ENCODE measurements at places on chromosomes 11 and 22.

DNA sequence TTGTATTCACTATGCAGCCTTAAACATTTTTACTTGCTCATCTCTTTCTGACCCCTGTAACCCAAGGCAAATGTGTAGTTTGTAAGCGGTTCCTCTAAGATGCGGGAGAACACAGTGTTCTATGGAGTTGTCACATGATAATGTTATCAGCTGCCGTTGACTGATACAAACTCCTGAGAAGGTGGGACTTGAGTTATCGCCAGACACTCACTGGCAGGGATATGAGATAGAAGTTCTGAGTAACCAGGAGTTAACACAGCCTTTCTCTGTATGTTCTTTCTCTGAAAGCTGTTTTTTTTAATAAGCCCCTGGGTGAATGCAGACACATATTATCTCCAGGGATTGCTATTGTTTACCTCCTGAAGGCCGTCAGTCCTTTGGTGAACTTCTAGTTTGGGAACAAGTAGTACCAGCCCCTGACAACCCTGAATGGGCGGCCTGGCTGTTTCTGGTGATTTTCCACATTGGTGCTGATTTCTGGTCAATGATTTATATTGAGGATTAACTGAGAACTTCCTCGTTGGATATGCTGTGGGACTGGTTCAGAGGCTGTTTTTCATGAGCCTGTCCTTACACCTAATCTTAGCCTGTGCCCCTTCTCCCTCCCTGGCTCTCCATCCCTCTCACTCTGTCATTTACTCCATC lies 155.3 kb upstream of the RASSF10 start:
- no peak for DNase-seq

- no peak for DNase-seq
Measured at GRCh38 chr11:133925756-133926155, 31.0 kb downstream of the IGSF9B start.

DNA sequence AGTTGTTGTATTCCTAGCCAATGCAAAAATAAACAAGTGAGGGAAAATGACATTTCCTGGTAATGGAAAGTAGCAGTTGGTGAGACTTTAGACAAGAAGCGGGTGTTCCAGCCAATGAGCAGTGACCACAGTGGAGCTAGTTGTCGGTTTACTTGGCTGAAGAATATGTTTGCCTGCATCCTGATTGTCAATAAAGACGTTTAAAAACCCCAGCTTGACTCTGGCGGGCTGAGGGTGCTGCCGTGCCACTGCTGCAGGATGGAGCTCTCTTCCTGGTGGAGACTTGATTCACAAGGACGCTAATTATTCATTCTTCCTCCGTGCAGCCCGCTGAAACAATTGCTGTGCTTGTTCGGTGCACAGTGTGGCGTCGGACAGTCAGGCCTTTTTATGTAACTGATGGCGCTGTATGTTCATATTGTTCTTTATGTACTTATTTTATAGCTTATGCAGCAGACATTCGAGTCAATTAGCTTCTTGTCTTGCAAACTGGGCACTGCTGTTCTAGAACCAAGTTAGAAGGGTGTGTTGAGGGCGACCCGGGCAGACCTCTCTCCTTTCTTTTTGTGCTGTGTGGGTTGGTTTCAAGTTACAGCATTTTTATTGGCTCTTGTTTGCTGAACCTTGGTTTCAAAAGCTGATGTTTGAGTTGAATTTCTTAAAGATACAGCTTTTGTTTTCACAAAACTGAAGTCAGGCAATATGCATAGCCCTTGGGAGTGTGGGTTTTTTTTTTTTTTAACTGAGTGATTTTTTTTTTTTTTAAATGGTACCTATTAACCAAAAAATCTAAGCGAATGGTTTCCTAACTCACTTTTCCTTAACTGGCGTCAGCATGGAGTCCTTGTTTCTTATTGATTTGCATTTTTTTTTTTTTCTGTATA lies 153.9 kb downstream of the TEAD1 start:
- DNase-seq, result no peak

DNA sequence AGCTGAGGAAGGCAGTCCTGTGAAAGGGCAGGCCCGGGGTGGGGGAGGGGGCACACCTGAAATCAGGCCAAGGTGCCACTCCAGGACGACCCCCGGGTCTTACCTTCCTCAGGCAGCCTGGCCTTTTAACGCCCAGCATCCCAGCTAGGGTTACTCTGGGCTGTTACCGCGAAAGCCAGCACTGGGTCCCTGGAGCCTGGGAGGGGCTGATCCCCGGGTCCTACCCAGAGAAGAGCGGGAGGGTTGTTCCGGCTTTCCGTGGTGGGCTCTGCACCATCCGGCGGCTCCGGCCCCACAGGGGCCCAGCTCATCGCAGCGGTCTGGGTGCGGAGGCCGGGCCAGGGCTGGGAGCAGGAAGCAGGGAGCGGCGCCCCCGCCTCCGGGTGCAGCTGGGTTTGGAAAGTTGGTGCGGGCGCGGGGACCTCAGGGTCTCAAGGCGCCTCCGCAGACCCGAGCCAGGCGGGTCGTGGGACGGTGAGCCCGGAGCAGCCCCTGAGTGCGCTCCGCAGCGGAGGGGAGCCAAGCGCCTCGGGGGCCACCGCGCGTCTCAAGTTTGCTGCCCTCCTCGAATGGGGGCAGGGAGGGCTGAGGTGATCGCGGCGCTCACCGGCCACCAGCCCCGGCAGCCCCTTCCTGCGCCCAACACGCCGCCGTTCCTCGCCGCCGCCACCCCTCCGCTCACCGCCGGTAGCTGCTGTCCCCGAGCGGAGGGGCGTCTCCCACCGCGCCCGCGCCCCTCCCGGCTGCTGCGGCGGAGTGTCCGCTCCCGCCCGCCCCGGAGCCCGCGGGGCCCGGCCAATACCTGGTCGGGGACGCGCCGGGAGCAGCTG lies 831 bp downstream of the CHST1 start:
- DNase-seq, result no peak

DNA sequence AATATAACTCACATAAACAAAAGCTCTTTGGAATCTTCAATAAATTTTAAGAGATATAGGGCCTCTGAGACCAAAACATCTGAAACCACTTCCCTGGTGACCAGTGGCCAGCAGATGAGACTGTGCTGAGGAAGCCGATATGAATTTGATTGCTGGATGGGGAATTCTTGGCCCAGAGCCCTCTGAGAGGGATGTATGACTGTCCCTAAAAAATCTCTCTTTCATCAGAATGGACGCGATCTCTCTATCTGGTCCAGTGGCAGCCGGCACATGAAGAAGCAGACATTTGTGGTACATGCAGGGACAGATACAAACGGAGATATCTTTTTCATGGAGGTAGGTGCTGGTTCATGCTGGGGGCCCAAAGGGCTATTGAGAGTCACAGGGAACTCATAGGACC lies 37.5 kb downstream of the MYBPC3 start:
- DNase-seq, result no peak

DNA sequence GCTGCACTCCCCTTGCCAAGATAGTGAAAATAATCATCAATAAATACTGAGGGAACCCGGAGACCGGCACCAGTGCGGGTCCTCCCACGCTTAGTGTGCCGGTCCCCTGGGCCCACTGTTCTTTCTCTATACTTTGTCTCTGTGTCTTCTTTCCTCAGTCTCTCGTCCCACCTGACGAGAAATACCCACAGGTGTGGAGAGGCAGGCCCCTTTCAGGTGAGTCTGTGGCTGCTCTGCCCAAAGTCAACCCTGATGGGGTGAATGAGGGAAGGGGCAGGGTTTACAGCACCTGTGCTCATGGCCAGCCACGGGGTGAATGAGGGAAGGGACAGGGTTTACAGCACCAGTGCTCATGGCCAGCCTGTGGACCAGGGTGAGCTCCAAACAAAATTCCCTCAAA lies 4.7 kb downstream of the BET1L start:
- no peak for DNase-seq

DNA sequence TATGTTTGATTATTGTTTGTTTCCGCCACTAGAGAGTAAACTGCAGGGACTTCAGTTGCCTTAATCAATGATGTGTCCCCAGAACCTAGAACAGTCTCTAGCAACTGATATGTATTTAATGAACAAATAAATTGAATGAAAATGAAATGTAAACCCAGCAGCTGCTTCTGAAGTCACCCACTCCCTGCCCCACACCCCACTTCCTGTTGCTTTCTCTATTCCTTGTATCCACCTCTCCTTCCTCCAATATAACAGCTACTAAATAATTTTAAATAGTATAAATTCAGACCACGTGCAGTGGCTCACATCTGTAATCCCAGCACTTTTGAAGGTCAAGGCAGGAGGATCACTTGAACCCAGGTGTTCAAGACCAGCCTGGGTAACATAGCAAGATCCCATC lies 15.8 kb downstream of the MYH9 start:
- DNase-seq, result no peak

DNA sequence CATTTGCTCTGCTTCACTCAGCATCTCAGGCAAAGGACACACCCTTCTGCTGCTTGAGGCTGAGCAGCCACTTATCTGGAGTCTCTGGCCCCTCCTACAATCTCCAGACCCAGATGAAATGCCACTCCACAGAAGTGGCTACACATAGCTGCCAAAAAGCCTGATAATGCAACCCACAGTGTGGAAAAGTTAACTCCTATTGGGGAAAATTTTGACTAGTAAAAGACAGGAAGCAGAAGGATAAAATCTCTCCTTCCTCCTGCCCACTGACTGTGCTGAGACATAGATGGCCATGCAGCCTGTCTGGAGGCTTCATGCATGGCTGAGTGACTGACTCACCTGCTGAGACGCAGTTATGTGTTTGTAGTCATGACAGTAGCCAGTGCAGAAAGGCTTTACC lies 92.3 kb upstream of the TEAD1 start:
- DNase-seq, result no peak

DNA sequence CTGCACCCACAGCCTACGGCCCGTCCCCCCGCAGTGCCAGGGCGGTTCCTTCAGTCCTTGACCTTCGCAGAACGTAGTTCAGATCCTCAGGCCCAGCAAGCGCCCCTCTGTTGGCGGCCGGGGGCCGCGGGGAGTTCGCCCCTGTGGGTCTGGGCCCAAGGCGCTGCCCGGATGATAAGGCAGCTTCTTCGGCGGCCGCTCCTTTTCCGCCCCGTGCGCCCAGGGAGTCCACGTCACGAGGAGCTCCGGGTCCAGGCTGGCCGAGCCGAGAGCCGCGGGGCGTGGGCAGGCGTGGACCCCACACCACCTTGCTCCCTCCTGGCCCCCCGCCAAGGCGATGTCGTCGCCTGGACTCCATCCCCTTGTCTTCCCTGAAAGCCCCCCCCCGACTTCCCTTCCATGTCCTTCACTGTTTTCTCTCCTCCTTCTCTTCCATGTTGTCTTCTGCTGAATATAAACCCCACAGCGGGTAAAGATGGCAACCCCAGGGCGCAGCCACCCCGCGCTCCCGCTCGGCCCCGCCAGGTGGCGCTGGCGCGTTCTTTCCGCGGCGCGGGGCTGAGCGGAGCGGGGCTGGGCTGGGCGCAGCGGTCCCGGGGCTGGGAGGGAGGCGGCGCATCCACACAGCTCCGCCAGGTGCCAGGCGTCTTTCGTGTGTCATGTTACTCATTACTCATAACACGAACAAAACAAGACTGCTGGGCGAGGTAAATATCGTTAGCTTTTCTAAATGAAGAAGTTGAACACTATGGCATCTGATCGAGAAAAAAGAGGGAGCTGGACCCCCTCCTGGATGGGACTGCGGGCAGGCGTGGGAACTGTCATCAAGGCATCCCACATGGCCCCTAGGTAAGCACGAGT lies 321.0 kb downstream of the NTM start:
- DNase-seq, result no peak

DNA sequence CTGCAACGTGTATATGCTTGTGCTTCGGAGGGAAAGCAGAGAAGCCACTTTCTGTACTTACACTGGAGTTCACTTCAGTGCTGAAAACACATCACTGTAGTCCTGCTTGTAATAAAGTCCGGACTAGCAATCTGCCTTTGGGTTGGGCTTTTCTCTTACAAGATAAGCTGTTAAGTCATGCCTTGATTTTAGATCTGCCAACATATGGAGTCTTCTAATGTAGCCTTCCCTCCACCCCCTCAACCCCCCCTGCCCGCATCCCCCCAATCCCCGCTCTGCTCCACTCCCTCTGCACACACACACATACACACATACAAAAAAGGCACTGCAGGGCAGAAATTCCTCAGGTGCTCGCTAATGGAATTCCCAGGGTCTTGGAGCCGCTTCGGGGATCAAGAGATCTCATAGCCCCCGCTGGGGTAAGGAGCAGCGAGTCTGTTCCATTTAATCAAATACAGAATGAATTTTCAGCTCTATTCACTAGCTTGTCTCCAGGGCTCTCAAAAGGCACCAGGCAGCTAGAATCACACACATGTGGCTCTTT lies 3.4 kb downstream of the CDON start:
- no peak for DNase-seq

DNA sequence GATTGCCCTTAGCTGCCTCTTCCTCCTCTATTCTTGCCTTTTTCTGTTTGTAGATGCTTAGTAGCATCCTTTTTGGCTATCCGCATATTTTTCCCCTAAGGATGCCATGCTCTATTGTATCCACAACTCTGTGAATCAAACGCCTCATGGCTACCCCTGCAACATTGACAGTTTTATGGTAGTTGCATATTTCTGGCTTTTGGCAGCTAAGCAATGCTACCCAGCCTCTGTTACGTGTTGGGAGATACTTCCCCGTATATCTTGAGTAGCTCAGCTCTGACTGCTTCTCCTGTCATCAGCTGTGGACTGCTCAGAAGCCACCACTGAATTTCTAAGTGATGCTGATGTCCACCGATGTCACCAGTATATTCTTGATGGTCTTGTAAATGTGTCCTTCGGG lies 15.1 kb upstream of the SLC3A2 start:
- DNase-seq, result no peak

DNA sequence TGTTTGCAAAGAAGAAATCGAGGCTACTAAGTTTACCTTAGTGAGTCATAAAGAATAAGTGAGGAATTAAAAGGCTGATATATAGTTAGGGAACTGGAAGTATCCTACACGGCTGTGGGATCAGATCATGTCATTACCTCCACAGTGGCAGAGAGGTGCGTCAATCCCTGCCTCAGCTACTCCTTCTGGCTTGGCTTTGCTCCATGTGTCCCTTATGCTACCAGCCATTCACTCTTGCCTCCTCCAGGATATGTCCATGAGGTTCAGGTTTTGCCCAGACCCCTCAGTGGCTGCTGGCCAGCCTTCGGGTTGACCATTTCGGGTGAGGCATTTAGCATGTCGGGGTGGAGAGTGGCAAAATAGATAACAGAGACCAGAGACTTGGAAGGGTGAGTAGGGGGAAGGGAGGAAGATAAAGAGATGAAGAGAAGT lies 153.4 kb downstream of the LDLRAD3 start:
- no peak for DNase-seq

DNA sequence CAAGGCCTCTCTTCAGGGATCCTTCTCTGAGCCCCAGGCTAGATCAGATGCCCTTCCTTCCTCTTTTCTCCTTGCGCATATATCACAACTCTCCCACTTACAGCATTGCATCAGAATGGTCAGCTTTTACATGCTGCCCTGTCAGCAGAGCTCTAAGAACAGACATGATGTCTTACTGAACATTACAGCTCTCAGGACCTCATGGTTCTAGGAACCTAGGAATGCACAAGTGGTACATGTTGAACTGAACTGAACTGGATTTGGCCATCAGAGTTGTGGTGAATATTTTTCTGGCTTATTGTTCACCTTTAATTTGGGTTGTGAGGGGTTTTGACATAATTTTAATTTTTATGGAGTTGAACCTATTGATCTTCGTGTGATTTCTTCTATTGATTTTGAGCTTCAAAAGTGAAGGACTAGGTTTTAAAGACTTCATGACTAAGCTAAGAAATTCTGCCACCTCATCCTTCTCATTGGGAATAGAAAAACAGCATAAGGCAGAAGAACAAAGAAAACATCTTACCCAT lies 37.7 kb upstream of the SPON1 start:
- DNase-seq, result no peak

- no peak for DNase-seq
Measured at GRCh38 chr11:83493917-83494316, 207.8 kb upstream of the CCDC90B start.

All from stimulated activated naive CD8-positive, alpha-beta T cell treated with anti-CD3 and anti-CD28 coated beads, Interleukin-15, amount 100 ng/mL, for 72 hours (primary cell).